ENCODE measurements at places on chromosomes 7 and 10.

DNA sequence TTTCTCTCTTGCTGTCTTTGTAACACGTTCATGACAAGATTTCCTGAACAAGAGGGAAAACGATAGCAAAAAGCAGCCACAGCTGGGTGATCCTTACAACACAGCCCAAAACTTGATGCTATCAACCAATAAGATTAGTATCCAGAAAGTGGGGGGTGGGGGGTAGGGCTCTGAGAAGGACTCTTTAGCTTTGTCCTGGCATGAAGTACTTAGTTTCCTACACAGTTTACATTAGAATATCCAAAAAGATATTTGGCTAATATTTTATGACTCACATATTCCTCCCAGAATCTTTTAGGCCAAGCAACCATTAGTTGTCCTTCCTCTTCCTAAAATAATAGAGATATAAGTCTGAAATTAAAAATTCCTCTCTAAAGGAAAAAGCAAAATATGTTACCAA, 22.9 kb upstream of the LRRC17 start:
- no peak for DNase-seq

DNA sequence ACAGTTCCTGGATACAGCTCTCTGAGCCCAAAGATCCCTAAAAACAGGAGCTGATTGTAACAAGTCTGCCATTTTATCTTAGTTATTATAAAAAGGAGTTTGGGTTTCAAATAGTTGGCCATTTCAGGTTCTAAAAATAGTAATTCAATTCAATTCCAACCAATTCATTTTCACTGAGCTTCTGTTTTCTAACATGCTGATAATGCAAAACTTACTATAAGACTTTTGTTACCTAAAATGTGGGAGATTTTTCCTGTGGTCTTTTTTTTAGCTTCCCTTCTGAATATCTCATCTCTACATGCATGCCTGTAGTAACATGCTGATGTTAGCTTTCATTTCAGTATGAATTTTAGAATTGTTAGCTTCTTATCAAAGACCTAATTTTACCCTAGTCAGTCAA, 13.4 kb downstream of the NRBF2 start:
- no peak for DNase-seq

- no peak for DNase-seq
These were observed 36.9 kb downstream of the ZNRF2 start for GRCh38 chr7:30321089-30321881.

DNA sequence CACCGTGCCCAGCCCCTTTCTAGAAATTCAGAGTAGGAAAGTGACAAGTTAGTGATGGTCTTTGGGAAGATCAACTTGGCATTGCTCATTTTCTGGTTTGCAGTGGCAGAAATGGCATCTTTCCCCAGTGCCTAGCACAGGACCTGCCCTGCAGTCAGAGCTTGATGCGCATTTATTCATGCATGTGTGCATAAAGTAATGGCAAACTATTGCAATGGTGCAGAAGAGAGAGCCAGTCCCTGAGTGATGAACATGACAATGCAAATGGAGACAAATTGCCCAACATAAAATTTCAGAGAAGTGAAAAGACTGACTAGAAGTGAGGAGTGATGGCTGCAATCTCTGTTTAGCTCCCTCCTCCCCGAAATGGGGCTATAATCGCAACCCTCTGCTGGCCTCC, 268.2 kb downstream of the CCSER2 start:
- DNase-seq = no peak

DNA sequence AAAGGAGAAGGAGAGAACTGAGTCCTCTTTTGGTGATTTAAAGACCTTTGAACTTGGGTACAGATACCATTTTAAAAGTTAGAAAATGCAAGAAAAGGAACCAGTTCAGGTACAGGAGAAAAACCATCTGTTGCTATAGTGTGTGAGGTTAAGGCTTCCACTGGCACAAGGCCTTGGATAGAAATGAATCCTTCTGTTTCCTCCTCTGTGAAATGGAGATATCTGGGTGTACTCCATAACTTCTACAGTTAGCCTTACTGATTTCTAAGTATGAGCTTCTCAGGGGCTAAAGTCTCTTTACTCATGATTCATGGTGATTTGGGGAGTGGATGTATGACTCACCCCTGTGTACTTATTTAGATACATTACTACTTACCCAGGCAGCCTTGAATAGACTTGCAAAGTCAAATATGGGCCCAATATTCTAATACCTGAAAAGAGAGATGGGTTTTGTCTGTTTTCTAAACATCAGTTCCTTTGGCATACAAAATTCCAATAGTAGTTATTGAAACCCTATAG, 117.2 kb upstream of the ADO start:
- no peak for DNase-seq
